HT-29 (cell line): ENCODE measurements at places on chromosomes 12 and 14.

GRCh38 chr14:81557146-81557545 is 23.5 kb upstream of the SEL1L start:
- no peak for DNase-seq

DNA sequence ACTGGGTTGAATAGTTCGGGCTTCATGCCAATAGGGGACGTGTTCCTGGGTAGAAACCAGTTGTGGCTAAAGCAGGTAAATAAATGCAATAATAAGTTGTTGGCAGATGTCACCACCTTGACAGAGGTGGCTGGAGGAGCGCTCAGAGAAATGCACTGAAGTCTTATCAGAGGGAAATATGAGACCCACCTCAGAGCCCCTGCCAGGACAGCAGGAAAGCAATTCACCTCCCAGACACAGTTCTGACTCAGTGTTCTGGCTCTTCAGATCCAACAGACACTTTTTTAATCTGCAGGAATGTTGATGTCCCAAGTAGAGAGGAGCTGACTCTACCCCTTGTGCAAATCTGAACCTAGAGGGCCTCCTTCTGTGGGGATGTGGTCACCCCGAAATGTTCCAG is 687.1 kb upstream of the FBXO33 start:
- DNase-seq: no peak

GRCh38 chr12:106732890-106733289 is 41.6 kb upstream of the RIC8B start:
- DNase-seq: no peak

- DNase-seq: no peak
Measured at GRCh38 chr14:54000341-54000811, 43.8 kb upstream of the BMP4 start.
